ENCODE measurements at places on chromosomes 1 and 21.

DNA sequence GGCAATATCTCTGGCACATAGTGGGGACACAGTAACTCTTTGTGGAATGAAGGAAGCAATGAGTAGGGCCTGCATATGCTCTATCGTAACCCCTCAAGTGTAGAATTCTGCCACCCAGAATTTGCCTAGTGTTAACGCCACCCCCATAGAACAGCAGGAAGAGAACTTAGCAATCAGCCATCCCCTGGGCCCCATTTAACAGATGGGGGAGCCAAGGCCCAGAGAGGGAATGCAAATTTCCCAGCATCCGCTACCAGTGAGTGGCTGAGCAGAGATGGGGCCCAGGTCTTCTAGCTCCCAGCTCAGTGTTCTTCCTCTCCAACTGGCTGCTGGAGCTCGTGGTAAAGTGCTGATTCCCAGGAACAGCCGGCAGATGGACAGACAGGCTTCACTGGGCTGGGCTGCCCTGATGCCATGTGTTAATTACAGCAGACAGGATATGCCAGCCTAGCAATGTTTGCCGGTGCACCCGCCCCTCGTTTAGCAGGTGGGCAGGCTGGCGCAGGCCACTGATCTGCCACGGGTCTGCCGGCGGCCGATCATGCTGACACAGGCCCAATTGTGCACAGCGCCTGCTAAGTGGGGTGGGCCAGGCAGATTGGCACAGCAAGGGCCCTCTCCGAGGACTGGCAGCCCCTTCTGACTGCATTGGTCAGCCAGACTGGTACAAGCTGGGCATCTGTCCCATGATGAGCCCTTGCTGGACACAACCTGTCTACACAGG lies 171.9 kb downstream of the IGSF21 start:
- DNase-seq, result no peak

DNA sequence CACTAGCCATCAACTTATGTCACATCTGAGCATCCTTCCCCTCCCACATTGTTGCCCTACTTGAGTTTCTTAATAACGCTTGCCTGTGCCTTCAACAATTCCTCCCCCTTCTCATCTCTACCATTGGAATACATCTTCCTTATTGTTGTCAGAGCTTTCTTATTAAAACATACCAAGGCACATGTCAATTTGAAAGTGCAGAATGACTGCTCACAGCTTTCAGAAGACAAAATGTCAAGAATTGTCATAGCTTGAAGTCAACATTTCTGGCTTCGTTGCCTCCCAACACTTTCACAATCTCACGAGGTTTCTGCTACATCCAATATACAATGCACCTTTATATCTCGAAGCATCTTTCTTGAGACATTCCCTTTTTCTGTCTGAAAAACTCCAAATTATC lies 279.9 kb downstream of the LRRC7 start:
- DNase-seq, result no peak

DNA sequence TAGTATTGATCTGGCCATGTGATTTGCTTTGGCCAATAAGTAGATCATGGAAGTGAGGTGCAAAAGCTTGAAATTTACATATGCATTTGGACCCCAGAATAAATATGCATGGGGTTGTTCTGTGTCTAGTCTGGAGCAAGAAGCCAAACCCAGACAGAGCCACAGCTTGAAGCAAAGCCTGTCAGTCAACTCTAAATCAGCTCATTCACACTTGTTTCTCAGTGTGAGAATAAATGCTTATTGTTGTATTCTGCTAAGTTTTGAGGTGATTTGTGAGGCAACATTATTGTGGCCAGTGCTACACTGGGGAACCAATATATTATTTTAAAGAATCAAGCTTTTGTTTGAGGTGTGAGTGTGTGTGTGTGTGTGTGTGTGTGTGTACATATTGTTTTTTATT lies 12.2 kb upstream of the PGLYRP3 start:
- DNase-seq, result no peak

DNA sequence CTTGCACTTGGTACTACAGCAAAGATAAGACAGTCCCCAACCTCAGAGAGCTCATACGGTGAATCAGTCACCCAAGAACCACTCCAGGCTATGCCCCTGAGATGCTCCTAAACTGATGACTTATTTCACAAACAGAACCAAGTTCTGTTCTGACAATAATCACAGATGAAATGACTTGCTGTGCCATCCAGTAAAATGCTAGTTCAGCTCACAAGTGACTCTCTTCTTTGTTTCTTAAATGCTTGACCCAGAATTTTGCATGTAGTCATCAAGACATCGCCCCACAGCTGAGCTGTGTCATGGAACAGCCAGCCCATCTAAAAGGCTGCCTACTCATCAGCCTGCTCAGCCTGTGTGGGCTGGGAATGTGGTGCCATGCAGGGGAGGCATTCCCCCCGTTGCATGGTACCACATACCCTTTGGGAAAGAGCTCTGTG lies 6.1 kb upstream of the SLC19A2 start:
- no peak for DNase-seq

DNA sequence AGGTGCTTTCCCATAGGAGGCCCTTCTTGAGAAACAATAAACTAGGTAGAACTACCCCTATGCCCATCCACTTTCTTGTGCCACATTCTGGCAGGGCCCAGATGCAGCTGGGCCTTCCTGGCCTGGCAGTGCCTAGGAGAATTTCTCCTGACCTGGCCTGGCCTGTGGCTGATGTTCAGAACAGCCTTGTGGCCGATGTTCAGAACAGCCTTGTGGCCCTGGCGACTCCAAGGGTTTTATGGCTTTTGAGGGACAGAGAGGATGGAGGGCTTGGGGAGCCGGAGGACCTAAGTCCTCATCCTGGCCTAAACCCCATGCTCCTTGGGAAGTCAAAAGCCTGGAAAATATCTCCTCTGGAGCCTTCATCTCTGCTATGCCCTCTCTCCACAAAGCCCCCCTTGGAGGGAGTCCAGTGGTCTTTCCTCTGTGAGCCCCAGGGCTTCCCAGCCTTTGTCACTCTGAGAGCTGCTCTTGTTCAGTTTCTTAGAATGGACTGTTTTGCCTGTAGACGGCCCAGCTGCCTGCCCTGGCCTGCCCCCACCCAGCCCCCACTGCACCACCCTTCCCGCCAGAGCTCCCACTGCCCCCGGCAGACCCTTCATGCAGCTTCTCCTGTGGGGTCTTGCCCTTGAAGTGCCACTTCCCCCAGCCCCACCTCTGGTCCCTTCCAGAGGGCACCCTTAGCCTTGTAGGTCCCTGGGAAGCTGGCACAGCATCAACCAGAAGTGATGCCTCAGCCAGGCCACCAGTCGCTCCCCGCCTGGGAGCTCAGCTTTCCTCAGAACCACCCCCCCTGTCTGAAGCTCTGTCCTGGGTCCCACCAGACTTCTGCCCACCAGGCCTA lies 7.0 kb downstream of the GPR37L1 start:
- no peak for DNase-seq

DNA sequence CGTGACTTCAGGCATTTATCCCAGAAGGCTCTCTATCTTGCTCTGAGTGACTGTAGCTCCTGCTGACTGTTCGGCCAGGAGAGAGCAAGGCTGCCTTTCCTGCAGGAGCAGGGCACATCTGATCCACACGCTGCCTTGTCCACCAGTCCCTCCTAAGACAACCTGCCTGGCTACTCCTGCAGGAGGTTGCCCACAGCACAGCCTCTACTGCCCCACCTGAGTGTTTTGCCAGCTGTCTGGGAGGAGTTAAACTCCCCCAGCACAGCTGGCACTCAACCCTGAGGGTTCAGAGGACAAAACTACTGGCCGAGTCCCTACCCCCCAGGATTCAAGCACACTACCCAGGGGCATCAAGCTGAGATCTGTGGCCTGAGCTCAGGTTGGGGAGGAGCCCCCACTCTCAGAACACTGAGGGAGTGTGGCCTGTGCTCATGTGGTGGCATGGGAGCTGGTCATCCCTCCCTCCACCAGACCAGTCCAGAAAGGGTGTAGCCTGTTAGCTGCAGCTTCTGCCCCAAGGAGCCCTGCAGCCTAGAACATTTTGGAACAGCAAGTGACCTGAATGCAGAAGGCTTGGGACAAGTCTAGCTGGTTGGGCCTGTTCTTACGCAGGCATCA lies 237.3 kb downstream of the SLC44A5 start:
- DNase-seq, result no peak

- peak; percentile 96 for DNase-seq
These were observed 19.3 kb downstream of the AHCYL1 start for GRCh38 chr1:110003747-110004428.

DNA sequence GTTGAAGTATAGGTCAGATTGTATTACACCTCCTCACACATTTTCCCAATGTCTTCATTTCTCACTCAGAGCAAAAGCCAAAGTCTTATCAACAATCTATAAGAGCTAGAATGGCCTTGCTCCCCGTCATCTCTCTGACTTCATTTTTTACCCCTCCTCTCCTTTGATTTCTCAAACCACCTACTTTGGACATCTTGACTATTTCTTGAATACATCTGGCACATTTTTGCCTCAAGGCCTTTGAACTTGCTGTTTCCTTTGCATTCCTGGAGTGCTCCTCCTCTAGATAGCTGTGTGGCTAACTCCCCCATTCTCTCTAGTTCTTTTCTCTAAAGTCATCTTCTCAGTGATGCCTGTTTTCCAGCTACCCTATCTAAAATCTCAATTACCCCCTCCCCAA lies 7.2 kb upstream of the XCL2 start:
- no peak for DNase-seq

DNA sequence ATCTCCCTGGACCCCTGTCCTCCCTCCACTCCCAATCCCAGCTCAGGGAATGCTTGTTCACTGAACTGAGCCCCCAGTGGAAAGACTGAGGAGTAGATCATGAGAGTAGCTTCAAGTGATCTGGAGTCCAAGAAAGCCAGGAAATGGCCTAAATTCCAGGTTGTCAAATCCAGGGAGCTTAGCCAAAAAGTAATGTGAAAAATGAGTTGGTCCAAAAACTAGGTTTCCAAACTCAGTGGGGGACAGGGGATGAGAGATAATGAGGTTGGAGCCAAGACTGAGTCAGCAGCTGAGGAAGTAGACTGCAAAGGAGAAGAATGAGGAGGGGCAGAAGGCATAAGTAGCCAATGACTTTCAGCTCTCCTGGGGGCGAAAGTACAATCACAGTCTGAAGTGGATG lies 284.1 kb upstream of the BEND5 start:
- DNase-seq, result peak; percentile 15

DNA sequence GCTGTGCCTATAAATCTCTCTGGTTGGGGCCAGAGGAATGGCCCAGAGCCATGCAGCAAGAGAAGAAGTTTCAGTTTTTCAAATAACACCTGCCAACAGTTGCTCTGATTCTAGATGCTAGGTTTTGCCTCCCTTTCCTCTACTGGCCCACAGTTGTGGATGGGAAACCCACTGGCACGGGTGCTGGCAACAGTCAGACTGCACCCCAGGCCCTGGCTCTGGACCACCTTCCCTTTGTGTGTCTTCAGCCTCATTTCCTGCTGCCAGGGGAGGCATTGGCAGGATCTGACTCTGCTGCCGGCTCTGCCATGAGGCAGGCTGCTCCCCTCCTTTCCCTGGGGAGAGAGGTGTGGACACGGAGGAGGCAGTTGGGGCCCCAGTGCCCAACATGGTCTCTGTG lies 142.0 kb downstream of the IGSF21 start:
- DNase-seq, result no peak

GRCh38 chr21:15682977-15683376 lies 46.8 kb upstream of the USP25 start:
- no peak for DNase-seq

DNA sequence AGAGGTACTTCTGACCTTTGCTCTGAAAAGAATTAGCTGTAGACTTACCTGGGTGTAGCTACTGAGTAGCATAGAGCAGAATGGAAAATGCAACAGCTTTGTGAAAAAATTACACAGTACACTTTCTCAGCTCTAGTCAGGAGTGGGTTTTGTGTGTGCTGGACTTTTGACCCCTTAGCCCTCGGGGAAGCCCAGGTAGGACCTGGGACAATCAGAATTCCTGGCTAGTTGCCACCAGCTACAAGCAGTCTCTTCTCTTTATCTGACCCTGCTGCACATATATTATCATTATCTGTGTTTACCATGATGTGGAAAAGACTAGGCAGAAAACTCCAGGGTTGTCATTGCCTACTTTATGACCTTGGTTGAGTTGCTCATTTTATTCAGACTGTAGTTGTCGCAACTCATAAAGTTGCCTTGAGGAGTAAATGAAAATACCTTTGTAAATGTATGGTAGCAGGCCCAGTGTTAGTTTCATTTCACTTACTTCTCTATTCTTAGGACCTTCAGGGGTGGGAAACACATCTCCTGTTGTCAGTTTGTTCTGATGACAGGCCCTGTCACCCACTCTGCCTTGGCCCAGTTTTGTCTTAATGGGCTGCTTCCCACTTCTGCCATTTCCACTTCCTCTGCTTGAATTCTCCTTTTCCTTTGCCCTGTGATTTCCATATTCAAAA lies 5.4 kb downstream of the NEK7 start:
- DNase-seq, result no peak

DNA sequence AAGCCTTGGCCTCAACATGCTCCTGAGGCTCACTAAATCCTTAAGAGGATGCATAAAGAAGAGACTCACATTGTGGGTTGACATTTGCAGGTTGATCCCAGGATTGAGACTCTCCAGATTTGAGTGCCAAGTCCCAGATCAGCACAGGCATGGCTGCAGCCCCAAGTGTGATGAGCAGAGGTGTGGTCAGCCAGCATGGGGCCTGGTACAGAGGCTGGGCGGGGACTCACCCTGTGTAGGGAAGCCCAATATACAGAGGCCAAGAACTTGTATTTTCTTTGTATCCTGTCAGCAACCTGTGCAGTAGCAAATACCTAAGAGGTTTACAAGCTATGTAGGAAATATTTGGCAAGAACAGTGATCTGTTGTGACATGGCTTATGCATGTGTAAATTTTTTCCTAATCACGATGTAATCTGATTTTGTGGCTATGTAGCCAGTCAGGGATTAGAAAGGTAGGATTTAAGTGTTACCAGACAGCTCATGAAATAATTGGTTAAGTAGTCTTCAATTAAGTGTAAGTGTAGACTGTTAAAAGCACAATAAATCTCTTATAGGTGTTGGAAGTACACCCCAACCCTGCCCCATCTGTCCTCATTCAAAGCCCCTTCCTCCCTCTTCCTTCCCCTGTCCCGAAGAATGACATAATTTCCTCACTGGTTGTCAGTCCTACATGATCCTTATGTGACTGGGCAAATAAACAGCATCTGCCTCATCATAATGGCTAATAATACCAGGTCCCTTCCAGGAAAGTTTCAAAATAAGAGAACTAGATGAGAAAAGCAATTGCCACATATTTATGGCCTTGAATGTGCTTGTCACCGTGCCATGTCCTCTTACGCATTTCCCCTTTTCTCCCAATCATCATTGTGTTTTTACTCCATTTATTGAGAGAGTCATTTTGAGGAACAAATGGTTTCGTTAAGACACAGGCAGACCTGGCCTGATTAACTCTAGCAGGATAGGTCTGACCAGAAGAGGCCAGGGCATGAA lies 120.9 kb downstream of the HLX start:
- DNase-seq, result no peak

GRCh38 chr1:214452152-214452784 lies 99.1 kb downstream of the PTPN14 start:
- no peak for DNase-seq

DNA sequence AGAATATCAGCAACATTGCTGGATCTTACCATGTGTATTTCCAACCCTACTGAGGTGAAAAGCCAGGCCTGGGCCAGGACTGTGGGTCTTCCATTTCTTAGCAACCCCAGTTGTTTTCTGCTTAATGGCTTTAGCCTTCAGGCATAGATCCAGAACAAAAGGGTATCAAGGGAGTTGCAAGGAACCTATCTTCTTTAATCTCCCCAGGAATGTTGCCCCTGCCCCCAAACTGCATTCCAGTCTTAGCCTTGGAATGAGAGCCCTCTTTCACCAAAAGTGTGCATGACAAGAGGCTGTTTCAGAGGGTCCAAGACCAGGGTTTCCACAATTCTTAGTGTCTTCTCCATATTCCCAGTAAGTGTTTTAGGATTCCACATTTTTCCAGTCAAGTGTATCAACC lies 87.9 kb upstream of the SOX13 start:
- DNase-seq, result no peak

All from Daoy (cell line).